ENCODE measurements at places on chromosomes 3 and 15.

- no peak for DNase-seq
Observed at GRCh38 chr15:58587486-58587885, 155.7 kb downstream of the LIPC start.

GRCh38 chr15:80199366-80199765 lies 46.6 kb downstream of the FAH start:
- no peak for DNase-seq

DNA sequence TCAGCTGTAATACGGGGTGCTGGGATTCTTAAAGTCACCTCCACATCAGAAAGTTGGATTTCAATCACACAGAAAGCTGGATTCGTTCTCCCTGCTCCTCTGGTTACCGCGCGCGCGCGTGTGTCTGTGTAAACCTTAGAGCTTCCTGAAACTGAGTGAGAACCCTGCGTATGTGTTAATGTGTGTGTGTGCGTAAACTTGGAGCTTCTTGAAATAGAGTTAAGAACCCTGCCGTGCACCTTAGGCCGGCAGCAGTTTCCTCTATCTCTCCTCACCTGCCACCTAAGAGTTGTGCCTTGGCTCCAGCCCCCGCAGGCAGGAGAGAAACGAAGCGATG lies 531 bp downstream of the LZTFL1 start:
- no peak for DNase-seq

GRCh38 chr3:4953119-4953518 lies 26.1 kb upstream of the BHLHE40 start:
- DNase-seq, result no peak

GRCh38 chr3:8938021-8938420 lies 25.3 kb downstream of the RAD18 start:
- no peak for DNase-seq

Data from GM04503 (cell line).